ENCODE measurements at places on chromosomes 2 and 18.

DNA sequence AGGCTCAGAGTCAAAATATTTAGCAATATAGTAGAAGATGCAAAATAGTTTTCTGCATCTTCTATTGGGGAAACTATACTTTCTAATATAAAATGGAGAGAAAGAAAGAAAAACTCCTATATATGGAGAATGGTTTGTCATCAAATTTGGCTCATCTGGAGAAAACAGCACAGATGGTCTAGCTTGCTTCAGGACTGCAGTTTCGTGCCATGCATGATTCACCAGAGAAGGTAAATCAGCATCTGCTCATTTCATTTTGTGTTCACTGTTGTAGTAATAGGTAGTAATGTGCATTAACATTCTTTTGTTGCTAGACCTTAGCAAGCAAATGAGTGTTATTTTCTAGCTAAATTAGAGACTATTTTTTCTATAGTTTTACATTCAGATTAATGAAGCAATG is 179.0 kb downstream of the ASXL3 start:
- no peak for DNase-seq

- no peak for DNase-seq
Measured at GRCh38 chr18:30485078-30485477, 557.5 kb downstream of the DSC3 start.

DNA sequence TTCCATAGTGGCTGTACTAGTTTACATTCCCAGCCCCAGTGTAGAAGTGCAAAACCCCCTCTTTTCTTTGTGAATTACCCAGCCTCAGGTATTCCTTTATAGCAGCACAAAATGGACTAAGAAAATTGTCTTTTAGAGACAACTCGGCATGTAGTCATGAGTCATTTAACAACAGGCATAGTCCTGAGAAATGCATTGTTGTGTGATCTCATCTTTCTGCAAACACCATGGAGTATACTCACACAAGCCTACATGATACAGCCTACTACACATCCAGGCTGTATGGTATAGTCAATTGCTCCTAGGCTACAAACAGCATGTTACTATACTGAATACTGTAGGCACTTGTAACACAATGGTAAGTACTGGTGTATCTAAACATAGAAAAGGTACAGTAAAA is 44.4 kb upstream of the MBP start:
- no peak for DNase-seq

- DNase-seq, result no peak
Measured at GRCh38 chr2:156800781-156801361, 364.7 kb downstream of the GPD2 start.

DNA sequence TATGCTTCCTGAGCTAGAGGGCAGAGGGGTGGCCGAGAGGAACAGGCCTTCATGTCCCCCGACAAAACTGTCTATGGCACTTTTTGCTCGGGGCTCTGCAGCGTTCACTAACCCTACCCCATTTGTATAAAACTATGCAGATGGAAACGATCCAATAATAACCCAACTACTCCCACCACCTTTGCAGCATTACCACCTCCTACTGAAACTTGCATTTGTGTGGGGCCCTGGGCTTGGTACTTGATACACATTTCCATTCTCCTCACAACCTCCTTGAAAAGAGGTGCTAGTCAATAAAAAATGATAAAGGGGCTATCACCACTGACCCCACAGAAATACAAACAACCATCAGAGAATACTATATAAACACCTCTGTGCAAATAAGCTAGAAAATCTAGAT is 63.5 kb upstream of the FOSL2 start:
- no peak for DNase-seq

DNA sequence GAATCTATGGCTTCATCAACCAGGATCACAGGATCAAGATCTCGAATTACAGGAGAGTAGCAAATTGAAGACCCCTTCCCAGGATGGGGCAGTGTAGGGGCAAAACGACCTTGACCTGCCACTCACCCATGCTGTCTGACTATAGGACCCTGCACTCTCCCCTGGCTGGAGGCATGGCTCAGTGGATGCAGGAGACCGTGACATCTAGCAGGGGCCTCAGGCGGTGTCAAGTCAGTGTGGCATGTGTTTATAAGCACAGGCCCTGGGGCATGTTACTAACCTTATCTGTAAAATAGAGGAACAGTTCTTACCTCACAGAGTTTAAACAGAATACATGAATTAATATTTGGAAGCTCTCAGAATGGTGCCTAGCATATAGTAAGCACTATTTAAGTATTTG is 3.5 kb downstream of the HAAO start:
- no peak for DNase-seq

DNA sequence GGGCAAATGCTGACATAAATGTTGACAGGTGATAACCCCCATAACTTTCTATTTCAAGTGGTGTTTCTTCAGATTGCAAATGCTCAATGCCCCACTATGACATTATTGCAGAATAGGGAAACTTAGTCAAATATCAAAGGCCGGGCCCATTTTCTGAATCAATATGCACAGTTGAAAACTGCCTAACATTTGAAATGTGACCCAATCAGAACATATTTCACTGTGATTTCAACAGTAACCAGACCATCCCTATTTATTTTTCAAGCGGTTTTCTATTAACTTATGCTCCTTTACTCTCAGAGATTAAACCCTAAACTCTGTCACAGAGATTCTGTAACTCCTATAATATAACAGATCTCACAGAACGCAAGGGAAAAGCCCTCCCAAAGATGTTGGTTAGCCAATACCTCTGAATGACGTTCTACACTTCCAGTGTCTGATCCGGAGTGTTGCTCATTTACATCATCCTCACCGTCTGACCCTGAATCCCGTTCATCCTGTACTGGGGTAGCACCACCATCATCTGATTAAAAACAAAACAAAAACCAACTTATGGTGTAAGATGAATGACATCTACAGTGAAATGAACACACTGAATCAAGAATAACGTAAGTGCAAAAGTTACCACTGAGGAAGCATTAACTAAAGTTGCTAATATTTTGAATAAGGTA is 2.9 kb downstream of the IWS1 start:
- DNase-seq, result no peak

GRCh38 chr2:212274215-212274614 is 264.4 kb downstream of the ERBB4 start:
- no peak for DNase-seq

DNA sequence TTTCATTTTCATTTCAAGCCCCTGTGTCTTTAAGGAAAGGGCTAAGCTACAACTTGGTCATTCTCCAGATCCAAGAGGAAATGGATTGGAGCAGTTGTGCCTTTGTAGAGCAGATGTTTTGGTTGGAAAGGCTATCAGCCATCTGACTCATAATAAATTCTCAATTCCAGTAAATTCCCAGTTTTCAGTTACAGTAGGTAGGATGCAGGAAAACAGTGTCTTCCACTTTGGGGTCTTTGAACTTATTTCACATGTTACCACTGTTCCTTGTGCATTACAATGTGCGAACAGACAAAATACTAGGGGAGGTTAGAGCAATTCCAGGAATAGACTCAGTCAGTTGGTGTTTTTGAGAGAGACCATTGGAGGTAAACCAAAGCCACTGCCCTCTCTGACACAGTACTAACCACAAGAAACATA is 211.9 kb downstream of the BABAM2 start:
- DNase-seq, result no peak

DNA sequence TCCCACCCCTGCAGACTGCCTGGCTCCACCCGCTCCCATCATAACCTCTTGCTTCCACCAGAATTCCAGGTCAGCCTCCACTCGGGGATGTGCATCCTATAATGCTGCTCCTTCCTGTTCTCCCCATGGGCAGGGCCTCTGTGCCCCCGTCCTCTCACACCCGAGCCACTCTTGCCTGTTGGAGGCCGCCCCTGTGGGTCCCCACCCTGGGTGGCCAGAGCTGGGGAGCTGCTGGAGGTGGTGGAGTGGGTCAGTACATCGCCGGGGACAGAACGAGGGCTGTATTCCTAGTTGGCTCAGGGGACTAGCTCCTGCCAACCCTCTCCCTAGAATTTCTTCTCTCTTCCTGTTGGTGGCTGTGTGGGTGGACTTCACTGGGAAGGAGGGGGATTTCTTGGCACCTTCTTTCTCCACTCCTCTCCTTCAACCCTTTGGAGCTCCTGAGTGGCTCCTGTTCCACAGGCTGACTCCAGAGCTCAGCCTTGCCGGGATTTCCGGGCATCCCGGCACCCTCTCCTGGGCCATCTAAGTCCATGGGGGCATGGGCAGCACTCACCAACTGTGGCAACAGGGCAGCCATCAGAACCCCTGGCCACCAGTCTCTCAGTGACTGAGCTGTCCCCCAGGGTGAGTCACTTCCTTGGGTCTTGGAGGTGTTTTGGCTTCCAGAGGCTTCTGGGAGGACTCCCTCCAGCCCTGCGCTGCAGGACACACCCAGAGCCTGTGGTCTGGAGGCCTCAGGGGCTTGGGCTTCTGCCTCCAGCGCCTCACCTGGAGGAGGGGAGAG is 88.2 kb upstream of the MCFD2 start:
- DNase-seq, result no peak

- peak; percentile 80 for DNase-seq
Measured at GRCh38 chr18:79394534-79395307, 1.0 kb upstream of the NFATC1 start.

GRCh38 chr2:102245266-102246151 is 58.7 kb downstream of the IL1RL2 start:
- DNase-seq, result no peak

GRCh38 chr18:26134107-26134506 is 438 bp downstream of the PSMA8 start:
- peak; percentile 5 for DNase-seq

DNA sequence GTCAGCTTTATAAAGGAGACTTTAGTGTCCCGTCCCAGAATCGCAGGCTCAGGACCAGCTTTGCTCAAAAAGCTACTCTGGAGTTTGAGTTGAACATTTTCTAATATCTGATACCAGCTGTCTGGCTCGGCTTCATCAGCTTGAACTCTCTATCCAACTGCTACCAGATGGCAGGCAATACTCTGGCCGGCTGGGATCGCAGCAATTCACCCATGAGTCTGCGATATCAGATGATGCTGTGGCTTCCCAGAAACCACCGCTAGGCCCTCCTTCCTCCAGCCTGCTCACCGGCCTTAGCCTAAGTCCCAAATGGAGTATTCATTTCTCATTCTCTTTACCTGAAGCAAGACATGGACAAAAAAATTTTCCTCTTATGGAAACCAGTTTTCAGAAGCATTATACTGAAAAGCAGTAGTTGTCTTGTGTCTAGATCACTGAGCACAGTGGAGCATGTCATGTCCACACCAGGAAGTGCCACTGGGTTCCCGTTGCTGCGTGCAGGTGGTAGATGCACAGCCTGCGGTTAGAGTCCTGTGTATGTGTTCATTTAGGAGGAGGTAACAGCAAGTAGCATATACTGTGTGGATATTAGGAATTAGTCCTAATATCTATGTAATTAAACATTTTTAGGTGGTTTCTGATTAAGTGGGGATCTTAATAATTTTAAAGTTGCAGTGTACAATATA is 162.0 kb upstream of the SOX11 start:
- no peak for DNase-seq

GRCh38 chr2:120785228-120785966 is 49.7 kb downstream of the GLI2 start:
- no peak for DNase-seq

DNA sequence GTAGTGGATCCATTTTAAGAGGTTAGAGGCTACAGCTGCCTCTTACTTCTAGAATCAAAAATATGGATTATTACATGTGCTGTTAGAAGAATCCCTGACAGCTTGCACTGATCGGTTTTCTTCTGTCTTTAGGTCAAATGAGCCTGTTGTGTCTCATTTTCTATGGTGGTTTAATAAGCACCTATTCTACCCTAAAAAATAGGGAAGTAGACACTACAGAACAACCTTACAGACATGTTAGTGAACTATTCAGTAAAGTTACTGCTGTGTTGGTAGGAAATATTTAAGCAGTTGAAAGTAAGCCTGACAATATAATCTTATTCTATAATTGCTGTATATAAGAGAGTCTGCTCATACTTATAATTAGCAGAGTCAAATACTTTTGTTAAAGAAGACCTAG is 168.5 kb upstream of the NOSTRIN start:
- DNase-seq, result no peak

GRCh38 chr2:125644257-125644656 is 1011.7 kb upstream of the GYPC start:
- DNase-seq, result no peak

DNA sequence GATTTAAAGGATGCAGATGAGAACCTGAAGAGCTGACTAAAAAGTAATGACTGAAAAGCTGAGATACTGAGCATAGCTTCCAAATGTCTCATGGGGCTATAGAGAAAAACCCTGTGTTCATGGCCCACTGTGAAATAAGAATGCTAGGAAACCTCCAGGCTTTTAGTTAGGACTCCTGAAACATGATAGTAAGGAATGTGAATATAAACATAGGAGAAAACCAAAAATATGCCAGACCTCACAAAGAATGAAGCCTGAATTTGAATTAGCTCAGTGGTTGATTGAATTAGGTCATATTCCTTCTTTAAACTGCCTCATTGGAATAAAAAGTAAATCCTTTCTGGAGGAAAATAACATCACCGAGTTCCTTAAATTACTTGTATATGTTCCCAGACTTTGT is 194.5 kb upstream of the NXPH2 start:
- DNase-seq, result no peak

GRCh38 chr2:198321522-198322088 is 517.2 kb downstream of the PLCL1 start:
- no peak for DNase-seq

DNA sequence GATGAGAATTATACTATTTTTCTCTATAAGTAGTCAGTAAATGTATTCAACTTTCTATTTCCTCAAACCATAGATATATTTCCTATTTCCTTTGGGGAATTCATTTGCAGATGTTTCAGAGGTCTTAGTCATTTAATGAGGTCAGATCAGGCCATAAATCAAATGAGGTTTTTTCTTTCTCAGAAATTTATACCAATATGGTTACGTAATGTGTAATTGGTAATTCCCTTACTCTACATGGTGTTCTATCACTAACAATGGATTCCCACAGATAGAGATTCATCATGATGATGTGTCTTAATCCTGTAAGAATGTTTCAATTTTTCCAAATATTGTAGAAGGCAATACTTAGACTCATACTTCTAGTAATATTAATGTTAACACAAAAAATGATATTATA is 108.0 kb downstream of the DPP4 start:
- no peak for DNase-seq

- DNase-seq, result peak; percentile 48
Measured at GRCh38 chr2:157444641-157445040, 752 bp upstream of the CYTIP start.

- DNase-seq, result no peak
Measured at GRCh38 chr2:146576339-146577111, 1268.3 kb upstream of the ACVR2A start.

DNA sequence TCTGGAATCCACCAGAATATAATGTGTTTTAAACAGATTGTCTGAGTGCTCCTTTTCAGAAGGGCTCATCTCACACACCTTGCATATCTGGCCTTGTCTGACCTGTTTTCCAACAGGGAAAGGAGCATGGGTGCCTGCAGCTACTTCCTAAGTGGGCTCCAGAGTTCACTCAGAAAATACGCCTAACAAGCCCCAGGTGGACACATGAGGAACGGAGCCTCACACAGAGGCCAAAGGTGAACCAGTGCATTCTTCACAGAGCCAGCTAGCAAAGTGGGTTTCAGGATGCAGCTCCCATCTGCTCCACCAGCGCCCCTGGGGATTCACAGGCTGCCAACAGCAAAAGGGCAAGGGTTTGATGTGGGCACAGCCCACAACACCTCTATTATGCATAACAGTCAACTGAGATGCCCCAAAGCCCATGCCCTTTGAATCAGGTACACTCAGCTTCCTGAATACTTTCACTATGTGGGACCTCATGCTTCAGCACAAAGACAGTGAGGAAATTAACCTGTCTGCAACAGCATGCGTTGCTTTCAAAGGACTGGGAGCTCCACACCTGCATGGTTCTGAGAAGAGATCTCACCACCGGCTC is 86.6 kb downstream of the CCBE1 start:
- no peak for DNase-seq

- DNase-seq, result no peak
Measured at GRCh38 chr2:61566566-61566965, 28.4 kb upstream of the XPO1 start.
